ENCODE measurements at places on chromosomes 3 and 15. TPM values are rescaled to one million over a fixed set of nuclear protein-coding genes. Genes with fewer than 3 reads are reported as not detected.

XIRP1 gene
- 0.08 TPM for polyA plus RNA-seq

DNA sequence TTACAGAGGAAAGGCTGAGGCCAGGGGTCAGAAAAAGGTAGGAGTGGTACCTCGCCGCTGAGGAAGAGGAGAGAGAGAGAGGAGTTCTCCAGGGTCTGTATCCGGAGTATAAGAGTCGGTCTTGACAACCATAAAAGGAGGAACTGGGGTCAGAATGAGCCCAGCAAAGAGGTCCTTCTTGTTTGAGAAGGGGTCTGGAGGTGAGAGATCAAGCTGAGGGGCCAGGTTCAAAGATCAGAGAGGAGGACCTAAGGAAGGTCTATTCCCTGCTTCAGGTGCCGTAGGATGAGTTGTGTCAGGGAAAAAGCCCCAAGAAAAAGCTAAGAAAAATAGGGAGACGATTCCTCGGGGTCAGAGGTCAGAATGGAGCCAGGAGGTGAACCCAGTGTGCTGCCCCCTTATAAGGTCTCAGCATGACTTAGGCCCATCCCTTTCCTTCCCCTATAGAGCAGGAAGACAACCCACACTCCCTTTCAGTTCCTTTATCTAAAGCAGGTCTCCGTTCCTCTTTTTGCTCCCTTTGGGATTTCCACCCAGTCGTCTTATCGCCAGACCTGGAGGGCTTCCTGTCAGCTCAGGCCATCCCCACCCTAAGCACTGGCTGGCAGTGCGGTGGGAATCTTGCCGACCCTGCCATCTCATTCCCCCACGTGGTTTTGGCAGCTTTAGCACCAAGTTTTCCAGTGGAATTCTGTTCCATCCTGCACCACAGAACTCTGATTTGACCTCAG is 651 bp downstream of the MTMR14 start:
- H3K4me3 ChIP-seq = peak overlapping the region; percentile 89
- peaks cover 10% of the 10 kb centered on the region for H3K4me1 ChIP-seq
- H3K36me3 ChIP-seq = peaks cover 18% of the 10 kb centered on the region
- no peak for DNase-seq
- no peaks in the 10 kb centered on the region for H3K27me3 ChIP-seq

DNA sequence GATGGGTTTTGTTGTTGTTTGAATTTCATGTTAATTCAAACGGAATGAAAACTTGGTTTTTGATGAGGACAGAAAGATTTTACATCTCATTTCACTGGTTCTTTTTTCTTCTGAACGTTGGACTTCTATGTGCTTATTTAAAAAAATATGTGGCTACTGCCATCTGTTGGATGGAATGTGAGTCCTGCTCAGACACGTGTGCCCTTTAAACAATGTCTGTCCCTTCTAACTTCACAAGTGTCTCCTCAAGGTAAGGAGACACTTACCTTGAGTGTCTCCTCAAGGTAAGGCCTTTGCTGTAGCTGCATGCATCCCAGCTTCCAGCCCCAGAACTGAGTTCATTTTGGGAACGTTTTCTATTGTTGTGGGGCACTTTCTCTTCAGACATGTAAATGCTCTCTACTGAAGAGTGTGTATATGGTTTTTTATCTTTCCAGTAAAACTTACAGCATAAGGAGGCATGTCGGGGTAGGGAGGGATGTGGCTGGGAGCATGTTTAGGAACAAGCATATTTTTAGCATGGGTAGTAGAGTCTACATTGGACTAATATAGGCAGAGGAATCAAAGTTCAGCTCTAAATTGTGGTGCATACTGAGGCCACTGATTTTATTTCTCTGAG is 63.1 kb upstream of the UBE3A start:
- peak; percentile 21 for DNase-seq
- H3K4me3 ChIP-seq = no peak overlapping the region
- H3K4me1 ChIP-seq = no peaks in the 10 kb centered on the region
- H3K27ac ChIP-seq = no peak overlapping the region

DNA sequence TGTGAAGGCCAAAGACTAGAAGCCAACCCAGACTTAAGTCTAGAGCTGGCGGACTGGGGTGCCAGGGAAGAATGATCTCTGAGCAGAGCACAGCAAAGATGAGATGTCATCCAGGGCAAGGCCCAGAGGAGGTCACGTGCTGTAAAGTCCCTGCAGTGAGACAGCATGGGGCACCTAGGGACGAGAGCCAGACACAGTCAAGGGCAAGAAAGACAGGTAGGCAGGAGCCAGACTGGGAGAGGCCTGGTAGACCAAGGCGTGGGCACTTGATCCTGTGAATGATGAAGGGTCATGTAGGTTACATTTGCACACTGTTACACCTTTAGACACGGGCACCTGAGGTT is 379.7 kb upstream of the PROK2 start:
- no peaks in the 10 kb centered on the region for H3K27me3 ChIP-seq
- no peak for DNase-seq
- H3K4me3 ChIP-seq = no peak overlapping the region
- H3K4me1 ChIP-seq = no peaks in the 10 kb centered on the region
- H3K36me3 ChIP-seq = no peaks in the 10 kb centered on the region

DNA sequence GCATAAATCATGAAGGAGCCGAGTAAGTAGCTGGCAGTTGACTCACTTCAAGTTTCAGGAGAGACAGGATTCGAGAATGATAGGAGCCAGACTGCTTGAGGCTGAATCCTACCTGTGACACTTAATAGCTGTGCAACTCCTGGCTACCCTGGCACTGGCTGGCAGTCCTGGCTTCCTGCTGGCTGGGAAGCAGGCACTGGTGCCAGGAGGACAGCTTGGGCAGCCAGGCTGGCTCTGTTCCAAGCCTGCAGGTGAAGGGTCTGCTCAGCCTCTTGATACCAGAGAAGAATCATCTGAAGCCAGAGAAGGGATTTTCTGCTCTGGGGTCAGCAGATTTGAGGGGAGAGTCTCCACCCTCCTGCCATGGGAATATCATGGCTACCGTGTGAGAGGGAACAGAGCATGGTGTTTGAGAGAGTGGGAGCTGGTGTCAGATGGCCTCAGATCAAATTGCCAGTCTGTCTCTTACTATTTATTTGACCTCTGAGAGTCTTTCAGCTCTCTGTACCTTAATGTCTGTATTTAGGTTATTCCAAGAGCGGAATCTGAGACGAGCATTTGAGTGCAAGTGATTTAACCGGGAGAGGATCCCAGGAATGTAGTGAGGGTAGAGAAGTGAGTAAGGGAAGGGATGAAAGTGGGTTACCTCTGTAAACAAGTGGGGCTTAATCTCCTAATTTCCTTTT is 4.4 kb upstream of the XIRP1 start:
- no peaks in the 10 kb centered on the region for H3K4me1 ChIP-seq
- no peaks in the 10 kb centered on the region for H3K27me3 ChIP-seq
- DNase-seq = no peak
- no peaks in the 10 kb centered on the region for H3K36me3 ChIP-seq
- no peak overlapping the region for H3K4me3 ChIP-seq
- H3K27ac ChIP-seq = no peak overlapping the region

- DNase-seq = peak; percentile 60
- H3K4me1 ChIP-seq = no peaks in the 10 kb centered on the region
- H3K4me3 ChIP-seq = no peak overlapping the region
- H3K27me3 ChIP-seq = no peaks in the 10 kb centered on the region
- peaks cover 4% of the 10 kb centered on the region for H3K36me3 ChIP-seq
Measured at GRCh38 chr3:134473868-134474546, 11.8 kb downstream of the ANAPC13 start.

TLR9 gene
- polyA plus RNA-seq = 0.27 TPM

DNA sequence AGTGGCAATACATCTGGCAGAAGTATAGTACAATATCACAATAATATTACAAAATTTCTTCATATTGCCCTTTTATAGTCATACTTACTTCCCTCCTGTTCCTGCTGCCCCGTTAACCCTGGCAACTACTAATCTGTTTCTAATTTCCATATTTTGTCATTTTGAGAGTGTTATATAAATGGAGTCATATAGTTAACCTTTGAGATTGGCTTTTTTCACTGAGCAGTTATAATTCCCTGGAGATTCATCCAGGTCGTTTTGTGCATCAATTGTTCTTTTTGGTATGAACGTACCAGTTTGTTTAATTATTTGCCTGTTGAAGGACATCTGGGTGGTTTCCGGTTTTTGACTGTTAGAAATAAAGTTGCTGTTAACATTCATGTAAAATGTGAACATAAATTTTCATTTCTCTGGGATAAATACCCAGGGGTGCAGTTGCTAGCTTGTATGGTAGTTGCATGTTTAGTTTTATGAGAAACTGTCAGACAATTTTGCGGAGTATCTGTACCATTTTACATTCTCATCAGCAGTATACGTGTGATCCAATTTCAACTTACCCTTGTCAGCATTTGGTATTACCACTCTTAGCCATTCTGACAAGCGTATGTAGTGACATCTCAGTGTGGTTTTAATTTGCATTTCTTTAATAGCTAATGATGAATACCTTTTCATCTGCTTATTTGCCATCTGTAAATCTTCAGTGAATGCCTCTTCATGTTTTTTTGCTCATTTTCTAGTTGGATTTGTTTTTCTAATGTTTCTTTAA is 32.2 kb upstream of the IL20RB start:
- no peaks in the 10 kb centered on the region for H3K36me3 ChIP-seq
- H3K4me1 ChIP-seq = no peaks in the 10 kb centered on the region
- DNase-seq = no peak
- no peaks in the 10 kb centered on the region for H3K27me3 ChIP-seq

DNA sequence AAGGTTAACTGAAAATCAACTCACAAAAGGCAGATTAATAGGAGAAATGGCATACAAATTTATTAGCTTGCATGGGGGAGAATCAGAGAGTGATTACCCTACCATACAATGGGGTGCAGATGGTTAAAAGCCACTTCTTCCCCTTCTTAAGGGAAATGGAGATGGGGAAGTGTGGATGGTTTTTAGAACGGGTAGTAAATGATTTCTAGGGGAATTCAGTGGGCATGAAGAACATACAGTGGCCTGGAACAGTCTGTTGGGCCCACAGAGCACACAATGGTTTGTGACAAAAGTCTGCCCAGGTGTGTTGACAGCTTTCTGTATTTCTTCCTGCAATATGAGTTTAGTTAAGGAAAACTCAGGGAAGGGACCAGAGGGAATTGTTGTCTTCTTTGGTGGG is 61.0 kb downstream of the C3orf80 start:
- no peak overlapping the region for H3K4me3 ChIP-seq
- no peaks in the 10 kb centered on the region for H3K27me3 ChIP-seq
- DNase-seq = no peak
- no peak overlapping the region for H3K27ac ChIP-seq
- H3K4me1 ChIP-seq = peaks cover 5% of the 10 kb centered on the region
- no peaks in the 10 kb centered on the region for H3K36me3 ChIP-seq

DNA sequence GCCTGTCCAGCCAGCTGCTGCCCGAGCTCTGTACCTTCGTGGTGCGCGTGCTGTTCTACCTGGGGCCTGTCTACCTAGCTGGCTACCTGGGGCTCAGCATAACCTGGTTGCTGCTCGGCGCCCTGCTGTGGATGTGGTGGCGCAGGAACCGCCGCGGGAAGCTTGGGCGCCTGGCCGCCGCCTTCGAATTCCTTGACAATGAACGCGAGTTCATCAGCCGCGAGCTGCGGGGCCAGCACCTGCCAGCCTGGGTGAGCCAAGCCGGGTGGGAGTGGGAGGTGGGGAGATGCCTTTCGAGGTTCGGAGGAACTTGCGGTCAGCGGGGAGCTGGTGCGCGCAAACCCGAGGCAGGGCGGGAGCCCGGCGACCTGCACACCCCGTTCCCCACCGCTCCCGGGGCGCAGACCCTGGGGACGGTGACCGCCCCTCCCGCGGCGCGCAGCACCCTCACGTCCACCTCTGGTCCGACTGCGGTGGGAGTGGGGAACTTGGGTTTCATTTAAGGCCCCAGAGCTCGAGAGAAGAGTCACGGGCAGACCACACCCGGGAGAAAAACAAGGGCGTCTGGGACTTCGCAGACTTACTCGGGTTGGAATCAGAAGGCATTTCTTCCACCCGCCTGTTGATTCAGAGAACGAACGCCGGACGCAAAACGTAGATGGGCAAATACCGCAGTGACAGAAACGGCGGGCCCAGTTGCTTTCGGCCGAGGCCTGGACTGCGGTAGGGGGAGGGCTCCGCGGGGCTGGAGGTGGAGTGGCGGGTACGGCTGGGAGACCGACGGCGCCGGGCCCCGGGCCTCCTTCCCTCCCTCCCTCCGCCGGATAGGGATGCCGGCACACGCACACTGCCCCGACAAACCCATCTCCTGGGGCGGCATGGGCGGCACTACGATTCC is 708 bp downstream of the ESYT3 start:
- peak; percentile 13 for DNase-seq
- no peaks in the 10 kb centered on the region for H3K4me1 ChIP-seq
- no peaks in the 10 kb centered on the region for H3K36me3 ChIP-seq
- H3K27ac ChIP-seq = no peak overlapping the region
- peak overlapping the region; percentile 55 for H3K4me3 ChIP-seq

GRCh38 chr3:122245513-122246174 is 62.2 kb downstream of the CASR start:
- no peaks in the 10 kb centered on the region for H3K27me3 ChIP-seq
- no peaks in the 10 kb centered on the region for H3K36me3 ChIP-seq
- DNase-seq = no peak

Measured in pancreas (tissue), 10 donors.